ENCODE measurements at places on chromosomes 11 and 22. TPM values are rescaled to one million over a fixed set of nuclear protein-coding genes. Genes with fewer than 3 reads are reported as not detected.

The F2 gene
- 0.11 TPM for total RNA-seq

The EXT2 gene
- 35.1 TPM for total RNA-seq

- peaks cover 5% of the 10 kb centered on the region for H3K36me3 ChIP-seq
- peaks cover 3% of the 10 kb centered on the region for H3K4me1 ChIP-seq
- DNase-seq: no peak
- no peaks in the 10 kb centered on the region for H3K27me3 ChIP-seq
- H3K4me3 ChIP-seq: no peak overlapping the region
- H3K27ac ChIP-seq: peak overlapping the region; percentile 33
These were observed 76.9 kb downstream of the BCR start for GRCh38 chr22:23256986-23257888.

GRCh38 chr11:65502555-65503367, 3.9 kb downstream of the MALAT1 start:
- H3K4me1 ChIP-seq: peaks cover 36% of the 10 kb centered on the region
- H3K27me3 ChIP-seq: no peaks in the 10 kb centered on the region
- no peak overlapping the region for H3K27ac ChIP-seq
- no peak overlapping the region for H3K4me3 ChIP-seq

DNA sequence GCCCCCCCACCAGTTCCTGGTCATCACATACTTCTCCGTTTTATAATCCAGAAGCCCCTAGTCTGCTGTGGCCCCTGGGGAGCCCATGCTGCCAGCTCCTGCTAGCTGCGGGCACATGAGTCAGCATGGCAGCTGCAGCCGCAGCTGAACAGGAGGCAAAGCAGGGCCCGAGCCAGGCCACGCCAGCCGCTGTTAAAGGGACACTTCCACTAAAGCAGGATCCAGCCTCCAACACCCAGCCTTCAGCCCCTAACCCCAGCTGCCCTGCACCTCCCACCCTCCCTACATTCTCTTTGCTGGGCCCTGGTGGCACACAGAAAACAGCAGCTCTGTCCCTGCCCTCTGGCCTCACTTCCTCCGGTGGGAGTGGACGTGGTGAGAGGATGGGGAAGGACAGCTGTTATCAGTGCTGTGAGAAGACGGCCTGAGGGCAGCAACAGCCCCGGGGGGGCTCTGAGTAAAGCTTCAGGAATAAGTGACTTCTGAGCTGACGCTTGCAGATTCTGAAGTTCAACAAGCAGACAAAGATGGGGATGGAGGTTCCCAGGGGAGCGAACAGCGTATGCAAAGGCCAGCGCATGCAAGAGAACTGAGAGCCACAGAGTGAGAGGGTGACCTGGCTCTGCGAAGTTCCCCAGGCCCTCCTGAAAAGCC, 688 bp upstream of the LRRC74B start:
- peaks cover 9% of the 10 kb centered on the region for H3K4me1 ChIP-seq
- no peaks in the 10 kb centered on the region for H3K36me3 ChIP-seq

- H3K4me3 ChIP-seq: no peak overlapping the region
- no peaks in the 10 kb centered on the region for H3K4me1 ChIP-seq
- DNase-seq: no peak
- no peak overlapping the region for H3K27ac ChIP-seq
- H3K36me3 ChIP-seq: no peaks in the 10 kb centered on the region
- H3K27me3 ChIP-seq: no peaks in the 10 kb centered on the region
These were observed 45.1 kb downstream of the PHF21B start for GRCh38 chr22:44964722-44965078.

DNA sequence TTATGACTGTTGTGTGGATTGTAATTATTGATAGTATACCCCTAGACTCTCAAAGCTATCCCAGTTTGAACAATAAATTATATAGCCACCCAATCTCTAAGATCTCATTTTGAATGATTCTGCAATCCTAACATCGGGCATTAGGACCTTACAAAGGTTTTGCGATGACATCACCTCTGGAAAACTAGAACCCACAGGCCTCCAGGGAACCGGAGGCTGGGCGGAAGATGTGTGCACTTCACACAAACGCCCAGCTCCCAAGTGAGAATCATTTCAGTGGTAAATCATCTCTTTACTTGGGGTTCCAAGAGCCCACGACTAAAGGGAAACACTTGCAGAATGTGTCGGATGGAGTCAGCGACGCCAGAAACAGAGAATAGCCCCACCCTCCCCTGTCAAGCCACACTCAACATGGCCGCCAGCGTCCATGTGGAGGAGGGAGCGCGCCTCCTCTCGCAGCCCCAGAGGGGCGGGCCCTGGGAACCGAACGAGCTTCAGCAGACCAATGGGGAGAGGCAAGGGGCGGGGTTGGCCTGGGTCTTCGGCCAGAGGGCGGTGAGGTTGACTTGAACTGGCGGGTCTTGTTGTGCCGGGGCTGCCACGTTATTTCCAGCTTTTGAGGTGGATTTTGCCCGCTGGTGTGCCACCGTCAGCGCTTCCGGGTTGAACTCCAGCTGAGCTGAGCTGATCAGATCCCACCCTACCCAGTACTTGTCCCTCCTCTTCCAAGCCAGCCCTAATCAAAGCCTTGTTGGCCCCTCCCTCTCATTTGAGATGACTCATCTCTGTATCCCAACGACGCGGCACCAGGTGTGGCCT, 8.4 kb upstream of the MRPL48 start:
- H3K27ac ChIP-seq: peak overlapping the region; percentile 92
- peak; percentile 98 for DNase-seq
- no peaks in the 10 kb centered on the region for H3K36me3 ChIP-seq
- no peaks in the 10 kb centered on the region for H3K27me3 ChIP-seq
- H3K4me3 ChIP-seq: peak overlapping the region; percentile 79

DNA sequence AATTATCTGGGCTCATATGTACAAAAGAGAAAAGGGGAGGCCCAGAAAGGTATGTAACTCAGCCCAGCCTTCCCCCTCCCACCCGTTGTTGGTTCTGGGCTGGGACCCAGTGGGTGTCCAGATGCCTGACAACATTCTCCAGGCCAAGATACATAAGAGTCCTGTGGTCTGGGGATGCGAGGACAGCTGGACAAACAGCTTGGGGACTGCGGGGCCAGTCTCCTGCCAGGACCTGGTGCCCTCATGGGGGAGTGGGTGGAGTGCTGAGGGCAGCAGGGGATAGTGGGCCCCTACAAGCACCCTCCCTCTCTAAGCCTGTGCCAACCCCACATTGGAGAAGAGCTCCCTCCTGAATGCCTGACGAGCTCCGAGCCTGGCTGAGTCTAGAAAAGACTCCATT, 3.5 kb upstream of the SLC22A6 start:
- no peak for DNase-seq
- H3K27ac ChIP-seq: no peak overlapping the region
- H3K4me1 ChIP-seq: no peaks in the 10 kb centered on the region
- no peaks in the 10 kb centered on the region for H3K36me3 ChIP-seq

DNA sequence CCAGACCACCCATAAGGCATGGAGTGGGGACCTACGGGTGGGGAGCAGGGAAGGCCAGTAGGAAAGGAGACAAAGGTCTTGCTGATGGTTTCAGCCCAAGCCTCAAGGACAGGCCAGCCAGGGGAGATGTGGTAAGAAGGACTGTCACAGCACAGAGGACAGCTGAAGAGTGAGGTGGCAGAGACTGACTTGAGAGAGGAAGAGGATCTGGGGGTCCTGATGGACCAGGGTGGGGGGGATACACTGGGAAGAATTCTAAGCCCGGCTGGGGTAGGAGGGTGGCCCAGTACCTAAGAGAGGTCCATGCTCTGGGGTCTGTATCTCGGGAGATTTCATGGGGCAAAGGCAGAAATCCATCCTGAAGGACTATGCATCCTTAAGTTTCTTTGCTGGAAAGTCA, 66.1 kb upstream of the THY1 start:
- H3K27ac ChIP-seq: no peak overlapping the region
- H3K4me3 ChIP-seq: no peak overlapping the region
- peaks cover 2% of the 10 kb centered on the region for H3K27me3 ChIP-seq
- no peaks in the 10 kb centered on the region for H3K36me3 ChIP-seq

Measured in activated T-helper 2 cell treated with anti-CD3 and anti-CD28 coated beads, Interferon-gamma antibody, Interleukin-2, Interleukin-4, amounts not matched to agents 10 μg/mL and 5 μg/mL and 100 μg/mL, durations not matched to agents 14 hours and 24 hours and 36 hours (primary cell).